ENCODE measurements at places on chromosomes 11 and 22. TPM values are rescaled to one million over a fixed set of nuclear protein-coding genes. Genes with fewer than 3 reads are reported as not detected.

OR10A2 gene
- not detected for total RNA-seq

OLFML1 gene
- 0.17 TPM for total RNA-seq

C11orf52 gene
- 0.67 TPM for total RNA-seq

GAL3ST3 gene
- under 0.01 TPM for total RNA-seq

NELL1 gene
- not detected for total RNA-seq

OR5B17 gene
- total RNA-seq: not detected

TANGO2 gene
- total RNA-seq: 22.5 TPM

GRK2 gene
- 49.7 TPM for total RNA-seq

ARHGAP20 gene
- total RNA-seq: not detected

DNAJB7 gene
- not detected for total RNA-seq

APOBEC3A gene
- not detected for total RNA-seq

MRGPRX3 gene
- 5.8 TPM for total RNA-seq

ANO9 gene
- 16.1 TPM for total RNA-seq

LRRC4C gene
- total RNA-seq: not detected

IGSF9B gene
- 0.33 TPM for total RNA-seq

SCGB1D2 gene
- not detected for total RNA-seq

KRTAP5-2 gene
- total RNA-seq: not detected
